ENCODE measurements at places on chromosomes 12 and 14.

DNA sequence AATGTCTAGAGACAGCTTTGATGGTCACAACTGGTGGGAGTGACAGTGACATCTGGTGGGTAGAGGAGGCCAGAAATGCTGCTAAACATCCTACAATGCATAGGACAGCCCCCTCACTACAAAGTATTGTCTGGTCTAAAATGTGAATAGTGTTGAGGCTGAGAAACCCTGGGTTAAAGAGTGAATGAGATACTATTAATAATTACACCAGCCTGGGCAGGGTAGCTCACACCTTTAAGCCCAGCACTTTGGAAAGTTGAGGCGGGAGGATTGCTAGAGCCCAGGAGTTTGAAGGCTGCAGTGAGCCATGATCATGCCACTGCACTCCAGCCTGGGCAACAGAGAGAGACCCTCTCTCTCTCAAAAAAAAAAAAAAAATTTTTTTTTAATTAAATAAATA lies 11.1 kb downstream of the SVOP start:
- H3K27ac ChIP-seq: no peak overlapping the region
- H3K4me1 ChIP-seq: peaks cover 4% of the 10 kb centered on the region
- no peaks in the 10 kb centered on the region for H3K36me3 ChIP-seq
- no peak overlapping the region for H3K4me3 ChIP-seq

- peaks cover 19% of the 10 kb centered on the region for H3K36me3 ChIP-seq
- H3K27me3 ChIP-seq: no peaks in the 10 kb centered on the region
- DNase-seq: no peak
- peaks cover 18% of the 10 kb centered on the region for H3K4me1 ChIP-seq
- peak overlapping the region; percentile 10 for H3K27ac ChIP-seq
These were observed 157.4 kb upstream of the HMGA2 start for GRCh38 chr12:65666876-65667275.

DNA sequence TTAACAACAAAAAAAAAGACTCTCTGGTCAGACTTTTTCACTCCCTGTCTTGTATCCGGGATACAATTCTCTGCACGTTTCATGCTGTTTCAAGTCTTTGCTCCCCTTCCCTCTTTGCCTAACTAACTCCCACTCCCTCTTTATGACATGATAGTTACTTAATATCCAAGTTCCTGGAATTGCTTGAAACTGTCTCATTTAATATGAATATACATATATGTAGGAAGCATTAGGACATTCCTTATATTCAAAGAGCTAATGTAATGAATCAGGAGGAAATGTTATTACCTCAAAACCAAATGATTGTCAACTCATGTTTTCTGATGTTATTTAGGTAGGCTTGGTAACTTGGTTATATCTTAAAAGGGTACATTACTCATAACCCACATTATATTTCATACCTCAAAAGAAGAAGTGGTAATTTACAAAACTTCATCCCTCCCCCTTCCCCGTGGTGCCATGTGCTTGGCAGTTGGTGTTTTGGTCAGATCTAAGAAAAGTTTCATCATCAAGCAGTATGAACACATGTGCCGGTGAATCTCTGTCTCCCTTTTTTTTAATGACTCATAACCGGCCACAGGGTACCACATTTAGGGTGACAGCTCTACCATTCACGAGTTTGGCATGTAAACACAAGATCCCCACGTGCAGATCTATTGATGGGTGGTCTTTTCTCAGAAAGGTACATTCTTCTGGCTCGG lies 56.5 kb downstream of the HCAR2 start:
- no peak overlapping the region for H3K27ac ChIP-seq
- no peak for DNase-seq
- H3K4me1 ChIP-seq: peaks cover 13% of the 10 kb centered on the region
- H3K4me3 ChIP-seq: no peak overlapping the region
- peaks cover 4% of the 10 kb centered on the region for H3K36me3 ChIP-seq
- peaks cover 12% of the 10 kb centered on the region for H3K27me3 ChIP-seq

DNA sequence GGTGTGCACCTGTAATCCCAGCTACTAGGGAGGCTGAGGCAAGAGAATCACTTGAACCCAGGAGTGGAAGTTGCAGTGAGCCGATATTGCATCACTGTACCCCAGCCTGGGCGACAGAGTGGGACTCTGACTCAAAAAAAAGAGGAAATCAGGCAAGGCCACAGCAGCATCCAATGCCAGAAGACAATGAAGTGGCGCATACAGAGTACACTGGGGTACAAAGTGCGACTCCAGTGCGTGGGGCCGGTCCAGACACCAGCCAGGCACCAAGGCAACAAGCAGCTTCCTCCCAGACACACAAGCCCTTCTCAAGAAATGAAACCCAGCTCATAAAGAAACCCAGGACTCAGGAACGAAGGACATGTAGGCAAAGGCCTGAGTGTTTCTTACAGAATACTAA lies 28.2 kb downstream of the TTC7B start:
- no peak overlapping the region for H3K4me3 ChIP-seq
- no peak overlapping the region for H3K27ac ChIP-seq
- H3K36me3 ChIP-seq: peaks cover 13% of the 10 kb centered on the region
- no peak for DNase-seq

DNA sequence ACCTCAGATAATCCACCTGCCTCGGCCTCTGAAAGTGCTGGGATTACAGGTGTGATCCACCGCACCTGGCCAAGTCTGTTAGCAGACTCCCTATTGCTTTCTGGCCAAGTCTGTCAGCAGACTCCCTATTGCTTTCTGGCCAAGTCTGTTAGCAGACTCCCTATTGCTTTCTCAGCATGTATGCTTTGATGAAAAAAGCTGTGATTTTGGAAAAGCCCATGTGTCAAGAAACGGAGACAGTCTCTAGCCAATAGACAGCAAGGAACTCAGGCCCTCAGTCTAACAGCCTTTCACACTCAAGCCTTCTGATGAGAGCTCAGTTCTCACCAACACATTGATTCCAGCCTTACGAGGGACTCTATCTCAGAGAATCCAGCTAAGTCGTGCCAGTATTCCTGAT lies 158.8 kb upstream of the KRR1 start:
- peak overlapping the region; percentile 60 for H3K27ac ChIP-seq
- peaks cover 55% of the 10 kb centered on the region for H3K4me1 ChIP-seq
- H3K27me3 ChIP-seq: no peaks in the 10 kb centered on the region
- no peaks in the 10 kb centered on the region for H3K36me3 ChIP-seq
- H3K4me3 ChIP-seq: no peak overlapping the region

GRCh38 chr12:13165617-13166041 lies 30.9 kb upstream of the EMP1 start:
- H3K27me3 ChIP-seq: peaks cover 5% of the 10 kb centered on the region
- no peak for DNase-seq
- H3K27ac ChIP-seq: no peak overlapping the region
- peaks cover 20% of the 10 kb centered on the region for H3K4me1 ChIP-seq

- no peak overlapping the region for H3K27ac ChIP-seq
- no peaks in the 10 kb centered on the region for H3K27me3 ChIP-seq
- H3K4me1 ChIP-seq: peaks cover 21% of the 10 kb centered on the region
- no peak for DNase-seq
- no peaks in the 10 kb centered on the region for H3K36me3 ChIP-seq
These were observed 435.7 kb downstream of the CCER1 start for GRCh38 chr12:90519285-90519684.

DNA sequence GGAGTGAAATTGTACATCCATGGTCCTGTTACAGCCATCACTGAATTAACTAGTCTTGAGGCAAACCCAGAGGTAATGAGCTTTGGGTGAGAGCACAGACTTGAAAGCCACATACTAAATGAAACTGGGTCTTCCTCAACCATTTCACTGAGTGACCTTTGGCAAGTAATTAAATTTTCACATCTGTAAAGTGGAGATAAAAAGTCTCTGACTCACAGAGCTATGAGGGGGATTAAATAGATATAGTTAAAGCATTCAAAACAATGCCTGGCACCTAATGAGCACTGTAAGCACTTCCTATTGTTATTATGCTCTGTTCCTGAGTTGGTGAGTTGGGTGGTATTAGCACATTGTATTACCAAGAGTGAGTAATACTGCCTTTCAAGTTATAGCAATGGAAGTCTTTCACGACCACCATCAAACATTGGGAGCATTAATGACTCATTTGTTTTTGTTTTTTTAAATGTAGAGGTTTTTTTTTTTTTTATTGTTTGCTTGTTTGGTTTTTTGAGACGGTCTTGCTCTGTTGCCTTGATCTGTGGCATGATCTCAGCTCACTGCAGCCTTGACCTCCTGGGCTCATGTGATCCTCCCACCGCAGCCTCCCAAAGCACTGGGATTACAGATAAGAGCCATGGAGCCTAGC lies 12.5 kb upstream of the STRN3 start:
- H3K27me3 ChIP-seq: no peaks in the 10 kb centered on the region
- no peak overlapping the region for H3K27ac ChIP-seq
- H3K4me3 ChIP-seq: no peak overlapping the region
- DNase-seq: no peak
- no peaks in the 10 kb centered on the region for H3K4me1 ChIP-seq

DNA sequence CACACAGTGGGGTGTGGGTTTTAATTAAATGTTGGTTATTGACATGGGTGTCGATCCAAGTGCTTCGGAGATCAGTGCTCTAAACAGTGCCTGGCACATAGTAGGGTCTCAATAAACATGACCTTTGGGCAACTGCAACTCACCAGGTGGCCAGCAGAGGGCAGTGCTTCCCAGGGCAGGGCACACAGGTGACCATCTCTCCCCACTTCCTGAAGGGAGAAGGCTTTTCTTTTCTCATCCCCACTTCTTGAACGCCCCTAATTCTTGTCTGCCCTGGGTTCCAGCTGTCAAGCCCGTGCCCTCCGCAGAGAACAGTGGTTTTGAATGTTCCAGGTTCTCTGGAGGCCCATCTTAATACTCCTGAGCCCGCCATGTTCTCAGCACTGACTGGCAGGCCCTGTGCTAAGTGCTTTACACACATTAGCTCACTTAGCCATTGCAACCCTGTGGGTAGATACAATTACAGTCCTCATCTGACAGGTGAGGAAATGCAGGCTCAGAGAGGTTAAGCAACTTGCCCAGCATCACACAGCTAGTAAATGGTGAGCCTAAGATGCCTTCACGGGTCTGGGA lies 16.3 kb downstream of the RAPGEF3 start:
- H3K4me3 ChIP-seq: no peak overlapping the region
- DNase-seq: peak; percentile 76
- H3K27me3 ChIP-seq: no peaks in the 10 kb centered on the region
- no peak overlapping the region for H3K27ac ChIP-seq
- peaks cover 5% of the 10 kb centered on the region for H3K36me3 ChIP-seq

DNA sequence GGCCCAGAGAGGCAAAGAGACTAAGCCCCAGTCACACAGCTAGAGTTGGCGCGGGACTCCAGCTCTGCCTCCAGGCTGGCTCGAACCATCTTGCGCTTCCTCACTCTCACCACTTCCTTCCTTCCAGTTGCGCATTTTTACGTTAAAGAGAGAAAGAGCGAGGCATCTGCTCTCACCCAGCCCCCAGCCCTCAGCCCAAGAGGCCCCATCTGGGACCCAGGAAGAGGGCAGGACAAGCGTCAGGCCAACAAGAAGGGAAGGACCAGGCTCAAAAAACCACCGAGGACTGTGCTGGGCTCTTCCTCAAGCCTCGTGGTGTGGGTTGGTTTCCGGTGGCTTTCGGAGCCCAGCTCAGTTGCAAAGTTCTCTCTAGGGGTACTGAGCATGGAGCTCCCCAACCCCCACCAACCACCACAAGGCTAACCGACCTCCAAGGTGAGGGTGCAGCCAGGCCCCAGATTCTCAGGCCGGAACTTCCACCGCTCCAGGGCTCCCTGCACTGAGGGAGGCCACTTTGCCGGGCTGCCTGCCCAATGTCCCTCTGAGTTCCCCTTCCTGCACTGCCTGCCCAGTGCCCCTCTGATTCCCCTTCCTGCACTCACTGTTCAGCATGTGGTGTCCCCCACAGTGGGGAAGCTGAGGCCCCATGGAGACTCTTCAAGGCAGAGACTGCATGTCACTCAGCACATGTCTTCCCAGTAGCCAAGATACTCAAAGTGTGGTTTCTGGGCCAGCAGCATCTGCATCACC lies 35.9 kb downstream of the TESC start:
- no peak overlapping the region for H3K27ac ChIP-seq
- H3K27me3 ChIP-seq: peaks cover 13% of the 10 kb centered on the region
- H3K36me3 ChIP-seq: no peaks in the 10 kb centered on the region
- peaks cover 33% of the 10 kb centered on the region for H3K4me1 ChIP-seq
- H3K4me3 ChIP-seq: no peak overlapping the region

DNA sequence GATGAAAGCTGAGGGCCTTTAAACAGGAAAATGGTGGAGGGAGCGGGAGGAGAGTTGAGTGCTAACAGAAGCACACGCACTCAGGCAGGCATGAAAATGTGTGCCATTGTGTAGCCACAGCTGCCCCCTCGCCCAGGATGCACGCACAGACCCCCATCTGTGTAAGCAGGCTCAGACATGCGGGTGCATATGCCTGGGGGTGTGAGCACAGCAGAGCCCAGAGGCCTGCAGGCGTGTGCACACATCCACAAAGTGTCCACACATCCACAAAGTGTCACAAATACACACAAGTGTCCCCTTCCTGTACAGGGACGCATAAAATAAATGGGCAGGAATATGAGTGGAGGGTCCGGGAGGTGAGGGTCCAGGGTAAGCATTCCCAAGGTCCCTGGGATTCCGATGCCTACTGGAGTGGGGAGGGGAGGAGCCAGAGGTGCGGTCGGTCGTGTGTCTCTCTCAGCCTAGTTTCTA lies 805 bp upstream of the KRT7 start:
- DNase-seq: peak; percentile 23
- no peaks in the 10 kb centered on the region for H3K36me3 ChIP-seq
- peaks cover 92% of the 10 kb centered on the region for H3K27me3 ChIP-seq
- H3K4me1 ChIP-seq: peaks cover 23% of the 10 kb centered on the region

GRCh38 chr12:110548678-110549077 lies 34.4 kb downstream of the PPTC7 start:
- peaks cover 42% of the 10 kb centered on the region for H3K36me3 ChIP-seq
- H3K4me3 ChIP-seq: no peak overlapping the region
- no peaks in the 10 kb centered on the region for H3K27me3 ChIP-seq
- no peak overlapping the region for H3K27ac ChIP-seq

- H3K27ac ChIP-seq: peak overlapping the region; percentile 37
- no peak overlapping the region for H3K4me3 ChIP-seq
- DNase-seq: no peak
- peaks cover 3% of the 10 kb centered on the region for H3K27me3 ChIP-seq
These were observed 16.3 kb downstream of the AKAP6 start for GRCh38 chr14:32345311-32345791.

DNA sequence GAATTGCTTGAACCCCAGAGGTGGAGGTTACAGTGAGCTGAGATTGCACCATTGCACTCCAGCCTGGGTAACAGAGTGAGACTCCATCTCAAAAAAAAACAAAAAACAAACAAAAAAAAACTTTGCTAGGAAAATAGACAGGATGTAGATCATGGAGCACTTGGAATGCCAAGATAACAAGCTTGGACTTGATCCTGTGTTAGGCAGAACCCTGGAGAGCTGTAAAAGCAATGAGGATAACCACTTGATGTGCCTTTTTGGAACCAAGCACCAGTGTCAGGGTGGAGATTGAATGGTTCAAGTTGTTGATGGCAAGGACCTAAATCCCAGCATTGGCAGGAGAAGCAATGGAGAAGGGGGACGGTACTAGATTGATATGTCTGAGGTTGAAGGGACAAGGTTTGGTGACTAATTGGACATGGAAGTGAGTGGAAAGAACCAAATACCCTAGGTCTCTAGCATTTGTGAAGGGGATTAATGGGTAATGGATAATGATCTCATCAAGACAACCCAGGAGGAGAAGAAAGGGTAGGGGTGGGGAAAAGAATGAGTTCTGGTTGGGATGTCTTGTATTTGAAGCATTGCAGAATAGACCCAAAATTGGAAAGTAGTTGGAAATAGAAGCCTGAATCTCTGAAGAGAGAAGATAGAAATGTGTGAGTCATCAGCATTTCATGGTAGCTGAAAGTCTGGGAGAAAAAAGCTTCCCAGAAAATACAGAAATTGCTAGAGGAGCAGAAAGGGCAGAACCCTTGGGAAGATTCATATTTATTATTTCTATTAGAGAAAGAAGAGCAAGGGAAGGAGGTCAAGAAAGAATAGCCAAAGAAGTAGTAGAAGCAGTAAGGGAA lies 176.7 kb downstream of the NUAK1 start:
- H3K36me3 ChIP-seq: no peaks in the 10 kb centered on the region
- no peak for DNase-seq
- no peak overlapping the region for H3K4me3 ChIP-seq
- H3K27me3 ChIP-seq: no peaks in the 10 kb centered on the region
- no peak overlapping the region for H3K27ac ChIP-seq

Data from nephron progenitor cell (in vitro differentiated cells).